ENCODE measurements at places on chromosomes 7 and 10.
A peak's percentile ranks its signal among the peaks of the same experiment; 100 is the strongest.

DNA sequence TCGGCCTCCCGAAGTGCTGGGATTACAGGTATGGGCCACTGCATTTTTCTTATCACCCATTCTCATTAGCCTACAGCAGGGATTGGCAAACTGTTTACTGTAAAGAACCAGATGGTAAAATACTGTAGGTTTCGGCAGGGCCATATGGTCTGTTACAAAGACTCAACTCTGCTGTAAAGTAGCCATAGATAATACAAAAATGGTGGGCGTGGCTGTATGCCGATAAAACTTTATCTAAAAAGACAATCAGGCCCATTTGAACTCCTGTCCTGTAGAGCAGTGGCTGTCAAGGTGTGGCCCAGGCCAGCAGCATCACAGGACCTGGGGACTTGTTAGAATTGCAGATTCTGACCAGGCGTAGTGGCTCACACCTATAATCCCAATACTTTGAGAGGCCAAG, 134.3 kb downstream of the CUX1 start:
- no peaks in the 10 kb centered on the region for H3K27me3 ChIP-seq
- H3K4me1 ChIP-seq = peaks cover 10% of the 10 kb centered on the region
- H3K36me3 ChIP-seq = no peaks in the 10 kb centered on the region
- H3K4me3 ChIP-seq = no peak overlapping the region

DNA sequence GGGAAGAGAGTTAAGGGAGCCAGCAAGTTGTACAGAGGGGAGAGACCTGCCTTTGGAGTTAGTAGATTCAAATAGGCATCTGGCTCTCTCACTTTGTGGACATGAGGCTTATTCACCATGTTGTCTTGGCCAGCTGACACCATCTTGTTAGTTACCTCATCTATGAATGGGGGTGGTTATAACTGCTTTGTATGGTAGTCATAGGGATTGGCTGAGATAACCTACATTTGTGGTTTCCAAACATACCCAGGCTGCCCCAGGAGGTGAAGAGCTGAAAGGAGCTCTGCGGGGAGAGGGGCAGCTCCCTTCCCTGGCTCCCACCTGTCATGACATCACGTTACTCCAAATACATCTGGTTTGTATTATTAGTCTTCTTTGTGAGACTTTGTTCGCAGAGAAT, 393.3 kb upstream of the AUTS2 start:
- no peaks in the 10 kb centered on the region for H3K27me3 ChIP-seq
- H3K4me1 ChIP-seq = no peaks in the 10 kb centered on the region
- DNase-seq = no peak
- H3K4me3 ChIP-seq = no peak overlapping the region
- H3K27ac ChIP-seq = no peak overlapping the region

GRCh38 chr10:6019010-6019782, 41.9 kb upstream of the IL15RA start:
- peaks cover 97% of the 10 kb centered on the region for H3K36me3 ChIP-seq
- H3K27ac ChIP-seq = peak overlapping the region; percentile 52
- DNase-seq = no peak
- H3K4me3 ChIP-seq = no peak overlapping the region
- H3K4me1 ChIP-seq = peaks cover 48% of the 10 kb centered on the region

GRCh38 chr10:104268405-104268712, 625 bp upstream of the GSTO2 start:
- peaks cover 50% of the 10 kb centered on the region for H3K36me3 ChIP-seq
- H3K4me1 ChIP-seq = peaks cover 40% of the 10 kb centered on the region
- H3K27ac ChIP-seq = peak overlapping the region; percentile 92
- peak overlapping the region; percentile 92 for H3K4me3 ChIP-seq

- H3K27ac ChIP-seq = no peak overlapping the region
- no peak overlapping the region for H3K4me3 ChIP-seq
- H3K4me1 ChIP-seq = peaks cover 13% of the 10 kb centered on the region
- H3K36me3 ChIP-seq = no peaks in the 10 kb centered on the region
- no peak for DNase-seq
Measured at GRCh38 chr7:6533893-6534495, 17.3 kb downstream of the GRID2IP start.

GRCh38 chr7:152512706-152513105, 76.9 kb upstream of the KMT2C start:
- no peaks in the 10 kb centered on the region for H3K27me3 ChIP-seq
- no peaks in the 10 kb centered on the region for H3K36me3 ChIP-seq
- peak overlapping the region; percentile 17 for H3K4me3 ChIP-seq
- no peak for DNase-seq

DNA sequence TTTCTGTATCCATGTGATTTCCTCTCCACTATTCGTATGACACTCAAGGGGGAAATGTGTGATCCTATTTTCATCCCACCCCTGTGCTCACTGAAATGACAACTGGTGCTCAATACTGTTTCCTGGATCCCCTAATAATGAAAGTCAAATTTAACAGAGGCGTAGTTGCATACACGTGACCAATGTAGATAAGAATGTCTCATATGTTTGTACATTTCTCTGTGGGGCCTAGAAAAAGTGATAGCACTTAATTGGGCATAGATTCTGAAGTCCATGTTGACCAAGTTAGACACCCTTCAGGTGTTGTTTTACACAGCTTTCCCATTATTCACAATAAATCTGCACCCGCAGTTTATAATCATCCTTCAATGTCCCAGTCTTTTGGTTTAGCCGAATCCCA, 59.1 kb downstream of the JAZF1 start:
- no peak overlapping the region for H3K27ac ChIP-seq
- no peaks in the 10 kb centered on the region for H3K36me3 ChIP-seq
- H3K4me1 ChIP-seq = peaks cover 2% of the 10 kb centered on the region
- no peak for DNase-seq
- no peak overlapping the region for H3K4me3 ChIP-seq
- H3K27me3 ChIP-seq = peaks cover 2% of the 10 kb centered on the region

GRCh38 chr10:100565206-100565985, 29.7 kb downstream of the HIF1AN start:
- H3K4me3 ChIP-seq = no peak overlapping the region
- peaks cover 12% of the 10 kb centered on the region for H3K36me3 ChIP-seq
- H3K27me3 ChIP-seq = peaks cover 38% of the 10 kb centered on the region
- no peak overlapping the region for H3K27ac ChIP-seq
- no peak for DNase-seq

DNA sequence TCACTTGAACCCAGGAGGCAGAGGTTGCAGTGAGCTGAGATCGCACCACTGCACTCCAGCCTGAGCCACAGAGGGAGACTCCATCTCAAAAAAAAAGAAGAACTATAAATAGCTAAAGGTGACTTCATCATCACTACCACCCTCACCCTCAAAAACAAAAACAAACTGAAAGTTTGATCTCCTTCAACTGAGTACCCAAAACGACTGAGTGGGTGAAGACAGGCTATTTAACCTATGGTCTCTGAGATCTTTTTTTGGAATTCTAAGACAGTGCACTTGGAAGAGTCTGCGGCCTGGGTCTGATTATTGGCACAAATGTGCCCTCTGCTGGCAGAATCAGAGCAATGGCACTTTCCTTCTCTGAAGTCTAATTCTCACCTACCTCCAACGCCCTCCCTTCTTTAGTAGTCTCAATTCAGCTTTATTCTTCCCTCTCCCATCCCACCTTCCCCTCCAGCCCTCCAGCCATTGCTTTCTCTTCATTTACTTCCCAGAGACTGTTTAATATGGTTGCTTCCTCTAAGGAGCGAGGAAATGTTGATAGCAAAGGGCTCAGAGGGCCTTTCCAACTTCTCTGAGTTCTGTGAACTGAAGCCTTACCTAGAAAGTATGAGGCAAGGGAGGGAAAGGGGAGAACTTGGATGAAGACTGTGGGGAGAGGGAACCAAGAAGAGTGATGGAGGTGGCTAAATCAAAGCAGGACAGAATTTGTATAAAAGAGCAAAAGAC, 2.9 kb upstream of the MYOZ1 start:
- DNase-seq = peak; percentile 44
- peaks cover 20% of the 10 kb centered on the region for H3K4me1 ChIP-seq
- H3K27me3 ChIP-seq = peaks cover 6% of the 10 kb centered on the region
- peak overlapping the region; percentile 25 for H3K27ac ChIP-seq

All from activated T-helper 2 cell treated with anti-CD3 and anti-CD28 coated beads, Interferon-gamma antibody, Interleukin-2, Interleukin-4, amounts not matched to agents 10 μg/mL and 5 μg/mL and 100 μg/mL, durations not matched to agents 14 hours and 24 hours and 36 hours (primary cell).